ENCODE measurements at places on chromosomes 3 and 15.

GRCh38 chr3:126556637-126557414 is 1.9 kb downstream of the C3orf22 start:
- DNase-seq, result peak; percentile 18

GRCh38 chr3:9340472-9340902 is 22.4 kb upstream of the THUMPD3 start:
- DNase-seq, result no peak

GRCh38 chr3:58214484-58215316 is 3.9 kb upstream of the DNASE1L3 start:
- DNase-seq, result no peak

- DNase-seq, result peak; percentile 98
Observed at GRCh38 chr3:50264383-50264963, 4.5 kb upstream of the SEMA3B start.

DNA sequence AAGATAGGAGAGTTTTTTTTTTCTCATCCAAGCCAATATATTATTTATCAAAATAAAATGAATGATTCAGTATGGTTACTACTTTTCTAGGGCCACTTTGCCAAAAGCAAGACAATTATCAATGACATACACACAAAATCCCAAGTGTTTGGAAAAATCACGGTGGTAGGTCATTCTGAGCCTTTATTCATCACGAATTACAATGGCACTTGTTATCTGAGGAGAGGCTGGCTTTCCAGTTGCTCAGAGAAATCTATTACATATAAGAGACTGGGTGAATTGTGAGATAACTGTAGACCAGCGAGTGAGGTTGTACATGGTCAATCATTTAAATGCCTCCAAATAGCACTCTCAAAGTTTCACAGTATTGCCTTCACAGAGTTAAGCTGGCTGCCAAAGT is 20.4 kb upstream of the FGF12 start:
- no peak for DNase-seq

DNA sequence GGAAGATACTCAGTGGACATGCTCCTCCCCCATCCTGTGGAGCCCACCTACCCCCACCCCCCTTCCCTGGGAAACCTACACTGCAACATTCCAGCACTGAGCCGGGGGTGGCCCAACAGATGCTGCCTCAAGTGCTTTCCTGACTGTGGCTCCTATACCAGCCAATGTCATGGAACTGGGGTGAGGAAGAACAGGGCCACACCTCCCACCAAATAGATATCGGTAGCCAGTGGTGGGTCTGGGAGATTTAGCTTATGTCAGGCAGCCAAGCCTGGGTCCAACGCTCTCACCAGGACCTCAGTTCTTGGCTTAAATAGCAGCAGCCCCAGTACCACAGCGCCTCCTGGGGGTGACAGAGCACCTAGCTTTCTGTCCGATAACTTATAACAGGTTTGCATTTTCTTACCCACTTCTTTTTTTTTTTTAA is 30.3 kb downstream of the CDC25A start:
- peak; percentile 74 for DNase-seq

GRCh38 chr3:8658306-8659212 is 14.0 kb upstream of the SSUH2 start:
- no peak for DNase-seq

GRCh38 chr15:52005748-52006701 is 13.0 kb upstream of the MAPK6 start:
- DNase-seq, result no peak

DNA sequence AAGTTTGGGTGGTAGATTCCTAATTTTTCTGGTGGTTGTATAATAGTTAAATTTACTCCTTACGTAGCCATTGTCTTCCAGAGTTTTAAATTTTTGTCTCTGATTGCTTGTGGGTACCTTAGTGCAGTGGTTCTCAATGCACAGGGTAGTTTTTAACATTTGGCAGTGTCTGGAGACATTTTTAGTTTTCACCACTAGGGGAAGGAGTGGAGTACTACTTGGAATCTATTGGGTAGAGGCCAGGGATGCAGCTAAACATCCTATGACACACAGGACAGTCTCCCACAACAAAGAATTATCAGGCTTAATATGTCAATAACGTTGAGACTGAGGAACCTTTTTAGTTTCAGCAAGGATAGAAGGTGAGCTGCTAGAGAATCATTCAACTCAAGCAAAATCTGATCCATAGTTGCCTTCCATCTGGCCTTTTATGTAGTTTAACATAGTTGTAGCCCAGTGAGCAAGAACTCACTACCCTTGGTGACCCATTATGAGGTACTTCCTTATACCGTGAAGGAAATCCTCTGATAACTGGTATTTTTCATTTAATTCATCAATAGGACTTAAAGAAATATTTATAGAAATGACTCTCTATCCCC is 8.6 kb upstream of the STX19 start:
- DNase-seq, result peak; percentile 42

- peak; percentile 26 for DNase-seq
Observed at GRCh38 chr15:55661428-55661827, 73.3 kb upstream of the PYGO1 start.

GRCh38 chr3:12773030-12773709 is 14.1 kb upstream of the TMEM40 start:
- DNase-seq, result no peak

DNA sequence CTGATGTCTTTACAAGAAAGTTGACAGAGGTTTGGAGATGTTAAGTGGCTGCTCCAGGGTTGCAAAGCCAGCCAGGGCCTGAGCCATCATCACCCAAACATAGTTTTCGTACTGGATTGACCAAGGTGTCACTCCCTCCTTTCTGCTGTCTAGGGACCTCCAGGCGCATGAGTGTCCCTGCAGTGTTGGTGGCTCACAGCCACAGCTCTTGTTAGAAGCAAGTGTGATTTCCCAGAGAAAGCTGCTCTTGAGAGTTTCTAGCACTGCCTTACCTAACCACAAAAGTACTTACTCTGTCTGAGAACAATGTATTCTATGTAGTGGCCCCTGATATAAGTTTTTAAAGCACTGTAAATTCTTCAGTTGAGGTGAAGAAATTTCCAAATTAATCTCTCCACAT is 144.1 kb downstream of the SOX2 start:
- DNase-seq, result no peak

DNA sequence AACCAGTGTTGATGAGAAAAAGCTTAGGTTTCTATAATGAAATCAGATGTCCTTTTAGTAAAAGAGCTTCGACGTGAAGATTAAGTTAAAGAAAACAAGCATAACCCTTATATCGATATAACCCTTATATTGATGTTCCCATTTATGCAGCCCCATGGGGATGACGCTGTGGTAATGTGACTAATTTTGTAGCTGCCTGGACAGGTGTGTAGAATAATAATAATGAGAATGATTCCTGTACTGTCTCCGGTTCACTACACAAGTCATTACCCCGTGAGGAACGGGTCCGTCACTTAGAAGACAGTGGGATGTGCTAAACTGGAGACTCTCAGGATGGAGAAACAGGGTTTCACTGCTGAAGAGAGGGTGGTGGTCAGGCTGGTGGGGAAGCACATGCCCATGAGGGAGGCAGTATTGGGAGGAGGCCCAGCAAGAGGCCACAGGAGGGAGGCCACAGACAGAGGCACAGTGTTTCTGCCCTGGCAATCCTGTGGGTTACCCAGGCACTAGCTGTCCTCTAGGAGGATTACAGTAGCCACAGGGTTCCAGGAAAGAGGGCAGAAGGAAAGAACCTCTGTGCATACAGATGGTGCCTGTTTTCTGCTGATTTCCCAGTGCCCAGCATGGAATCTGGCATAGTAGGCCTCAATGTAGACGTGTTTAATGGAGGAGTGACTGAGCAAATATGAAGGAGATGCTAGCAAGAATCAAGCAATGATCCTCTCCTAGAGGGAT is 191.1 kb upstream of the TSC22D2 start:
- no peak for DNase-seq

DNA sequence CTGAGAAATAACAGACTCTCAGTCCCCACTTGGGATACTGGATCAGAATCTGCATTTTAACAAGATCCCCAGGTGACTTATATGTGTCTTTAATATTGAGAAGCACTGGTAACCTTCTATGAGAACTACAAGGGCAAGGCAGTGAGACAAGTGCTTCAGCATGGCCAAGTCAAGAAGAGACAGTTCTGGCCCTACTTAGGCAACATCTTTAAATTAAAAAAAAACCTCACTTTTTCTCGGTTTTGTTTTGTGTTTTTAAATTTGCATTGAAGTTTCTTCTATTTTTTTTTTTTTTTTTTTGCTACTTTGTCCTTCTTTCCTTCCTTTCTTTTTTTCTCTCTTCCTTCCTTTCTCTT is 42.5 kb upstream of the SPTSSB start:
- no peak for DNase-seq

- no peak for DNase-seq
Observed at GRCh38 chr15:67198157-67198754, 56.2 kb downstream of the AAGAB start.

DNA sequence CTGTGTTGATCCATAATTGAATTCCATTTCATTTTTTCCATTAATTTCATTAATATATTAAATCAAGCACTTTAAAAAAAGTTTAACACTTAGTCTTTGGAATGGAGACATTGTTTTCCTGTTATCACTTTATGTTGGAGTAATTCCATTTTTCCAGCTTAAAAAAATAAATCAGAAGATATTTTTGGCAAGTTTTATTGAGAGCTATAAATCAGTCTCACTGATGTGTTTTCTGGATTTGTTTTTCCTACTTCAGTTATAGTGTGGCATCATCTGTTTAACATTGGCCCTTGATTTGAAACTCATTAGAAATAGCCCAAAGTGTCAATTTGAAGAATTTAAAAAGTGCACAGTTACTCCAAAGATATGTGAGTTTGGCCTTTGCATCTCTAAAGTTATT is 53.1 kb downstream of the MAP2K5 start:
- no peak for DNase-seq

- no peak for DNase-seq
Observed at GRCh38 chr3:180626844-180627243, 24.9 kb downstream of the TTC14 start.

DNA sequence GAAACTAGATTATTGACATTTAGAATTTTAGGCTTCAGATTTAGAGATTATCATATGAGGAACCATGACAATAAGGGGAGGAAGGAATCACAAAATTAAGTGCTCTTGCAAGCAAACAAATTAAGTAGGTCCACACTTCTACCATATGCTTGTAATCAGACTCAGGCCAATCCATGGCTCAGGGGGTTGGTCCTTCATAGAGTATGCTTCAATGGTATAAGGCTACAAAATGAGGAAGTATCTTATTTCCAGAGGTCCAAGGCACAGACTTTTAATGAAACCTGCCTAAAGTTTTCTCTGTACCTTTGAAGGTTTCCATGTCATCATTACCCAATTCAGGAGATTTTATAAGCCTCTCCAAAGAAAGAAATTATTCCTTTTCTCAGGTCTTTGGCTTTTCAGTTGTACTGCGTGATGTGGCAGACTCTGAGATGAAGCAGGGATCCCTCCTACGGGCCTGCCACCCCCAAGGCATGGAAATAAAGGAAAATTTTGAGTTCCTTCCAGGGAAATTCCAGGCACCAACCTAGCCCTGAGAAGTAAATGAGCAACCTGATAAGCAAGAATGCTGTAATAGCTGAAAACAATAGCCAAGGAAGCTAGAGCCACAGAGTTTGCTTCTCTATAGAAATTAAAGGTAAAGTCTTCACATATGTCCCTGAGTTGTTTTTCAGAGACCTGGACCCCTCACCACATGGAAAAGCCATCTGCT is 36.3 kb downstream of the SERPINI2 start:
- no peak for DNase-seq

DNA sequence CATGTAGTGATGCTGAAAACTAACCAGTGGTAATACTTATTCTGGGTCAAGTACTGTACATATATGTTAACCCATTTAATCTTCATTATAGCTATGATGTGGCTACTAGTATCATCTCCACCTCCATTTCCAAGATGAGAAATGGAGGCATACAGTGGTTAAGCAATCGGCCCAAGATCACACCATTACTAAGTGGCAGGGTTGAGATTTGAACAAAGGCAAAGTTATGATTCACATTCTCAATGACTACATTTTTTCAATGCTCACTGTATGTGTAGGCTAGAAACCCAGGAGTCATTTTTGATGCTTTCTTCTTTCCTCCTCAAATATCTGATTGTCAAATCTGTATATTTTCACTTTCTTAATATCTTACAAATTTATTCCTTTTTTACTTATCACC is 30.2 kb downstream of the ABI3BP start:
- DNase-seq, result no peak

- DNase-seq, result no peak
Observed at GRCh38 chr15:34331809-34332208, 5.8 kb downstream of the SLC12A6 start.

DNA sequence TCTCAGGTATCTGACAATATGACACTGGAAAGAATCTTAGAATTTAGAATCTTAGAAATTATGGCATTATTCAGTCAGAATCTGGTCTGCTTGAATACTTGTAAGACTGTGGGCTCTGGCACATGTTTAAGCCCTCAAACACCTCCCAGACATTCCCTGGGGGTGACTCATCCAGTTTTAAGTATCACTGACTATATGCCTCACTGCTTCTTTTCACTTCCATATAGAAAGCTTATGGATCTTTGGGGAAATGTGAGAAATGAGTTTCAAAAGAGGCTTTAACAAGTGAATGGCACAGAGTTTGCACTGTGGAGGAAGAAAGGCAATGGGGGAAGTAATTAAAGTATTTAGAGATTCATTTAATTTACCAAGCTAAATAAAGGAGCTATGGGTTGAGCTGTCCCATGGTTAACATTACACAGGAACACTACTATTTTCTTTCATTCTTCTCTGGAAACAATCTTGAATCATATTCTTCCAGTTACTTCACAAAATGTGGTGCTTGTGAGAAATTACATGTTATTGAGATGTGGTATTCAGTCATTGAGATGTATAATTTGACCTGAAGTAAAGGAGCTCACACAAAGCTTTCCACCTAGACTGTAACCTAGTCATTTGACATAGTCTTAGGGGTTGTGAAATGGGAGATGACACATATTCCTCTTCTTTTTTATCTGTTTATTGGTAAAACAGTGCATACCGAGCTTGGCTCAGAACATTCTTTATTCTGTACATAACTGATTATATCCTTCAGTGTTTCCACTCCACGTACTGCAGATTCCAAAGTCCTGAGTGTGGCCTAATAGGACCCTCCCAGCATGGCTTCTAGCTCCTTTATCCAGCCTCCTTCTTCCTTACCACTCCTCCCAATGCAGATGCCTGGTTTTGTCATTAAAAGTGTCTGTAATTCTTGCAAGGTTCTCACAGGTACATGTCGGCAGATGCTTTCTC is 544.6 kb upstream of the NECTIN3 start:
- no peak for DNase-seq

DNA sequence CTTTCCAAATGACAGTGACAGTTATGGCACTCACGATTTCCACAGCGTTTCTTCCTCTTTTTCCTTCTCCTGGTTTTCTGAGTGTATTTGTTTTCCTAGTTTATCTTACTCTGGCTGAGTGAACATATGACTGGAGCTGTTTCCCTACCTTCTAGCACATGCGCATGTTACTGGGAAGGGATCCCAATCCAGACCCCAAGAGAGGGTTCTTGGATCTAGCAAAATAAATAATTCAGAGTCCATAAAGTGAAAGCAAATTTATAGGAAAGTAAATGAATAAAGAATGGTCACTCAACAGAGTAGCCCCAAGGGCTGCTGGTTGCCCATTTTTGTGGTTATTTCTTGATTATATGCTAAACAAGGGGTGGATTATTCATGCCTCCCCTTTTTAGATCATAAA is 23.8 kb downstream of the METTL6 start:
- DNase-seq, result no peak

GRCh38 chr3:38630606-38631005 is 18.9 kb downstream of the SCN5A start:
- peak; percentile 67 for DNase-seq

GRCh38 chr3:119205209-119205608 is 31.8 kb downstream of the UPK1B start:
- DNase-seq, result no peak

GRCh38 chr3:89690646-89691045 is 583.2 kb downstream of the EPHA3 start:
- no peak for DNase-seq

GRCh38 chr3:72690629-72691028 is 157.6 kb downstream of the SHQ1 start:
- DNase-seq, result peak; percentile 44
